NCI-H1436 treated with DMSO at 0.1 percent for 48 hours (cell line): ENCODE measurements at places on chromosomes 11 and 22.

- DNase-seq, result no peak
Measured at GRCh38 chr11:3815845-3816244, 7.5 kb downstream of the PGAP2 start.

GRCh38 chr11:121105481-121106195, 4.6 kb downstream of the TECTA start:
- no peak for DNase-seq

- DNase-seq, result no peak
Measured at GRCh38 chr11:132531921-132532320, 1000.4 kb downstream of the OPCML start.

GRCh38 chr11:121426476-121427399, 25.4 kb upstream of the SORL1 start:
- no peak for DNase-seq

GRCh38 chr11:93986716-93987115, 34.4 kb upstream of the HEPHL1 start:
- peak; percentile 70 for DNase-seq

DNA sequence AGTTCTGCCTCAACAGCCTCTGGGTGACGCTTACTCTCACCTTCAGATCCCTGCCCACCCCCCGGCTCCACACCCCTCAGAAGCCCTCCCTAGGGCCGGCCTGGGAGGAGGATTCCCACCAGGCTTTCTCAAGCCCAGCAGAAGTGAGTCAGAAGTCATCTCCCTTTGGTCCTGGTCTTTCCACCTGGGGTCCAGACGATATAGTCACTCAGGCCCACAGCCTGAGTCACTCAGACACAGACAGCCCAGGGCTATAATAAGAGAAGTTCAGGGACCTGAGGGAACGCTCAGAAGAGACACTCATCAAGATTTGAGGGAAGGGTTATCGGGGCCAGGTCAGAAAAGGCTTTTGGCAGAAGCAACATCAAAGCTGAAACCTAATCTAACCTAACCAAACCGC, 127.1 kb downstream of the SPATA19 start:
- no peak for DNase-seq
